ENCODE measurements at places on chromosomes 3 and 15.

DNA sequence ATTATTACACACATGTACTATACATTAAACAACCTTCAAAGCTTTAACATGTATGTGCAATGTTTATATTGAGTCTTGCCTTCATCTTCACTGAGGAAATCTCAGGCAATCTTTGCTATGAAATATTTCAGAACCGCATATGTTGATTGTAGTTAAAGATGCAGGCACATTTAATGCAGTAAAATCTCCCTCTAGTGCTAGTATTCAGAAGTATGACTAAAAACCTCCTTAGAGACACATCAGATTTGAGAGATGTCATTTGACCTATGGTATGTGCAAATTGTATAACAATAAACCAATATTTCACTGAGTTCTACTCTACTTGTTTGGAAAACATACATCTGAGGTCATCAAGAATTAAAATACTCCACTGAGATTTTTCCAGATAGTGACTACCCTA lies 123.8 kb upstream of the C15orf61 start:
- no peak for DNase-seq

DNA sequence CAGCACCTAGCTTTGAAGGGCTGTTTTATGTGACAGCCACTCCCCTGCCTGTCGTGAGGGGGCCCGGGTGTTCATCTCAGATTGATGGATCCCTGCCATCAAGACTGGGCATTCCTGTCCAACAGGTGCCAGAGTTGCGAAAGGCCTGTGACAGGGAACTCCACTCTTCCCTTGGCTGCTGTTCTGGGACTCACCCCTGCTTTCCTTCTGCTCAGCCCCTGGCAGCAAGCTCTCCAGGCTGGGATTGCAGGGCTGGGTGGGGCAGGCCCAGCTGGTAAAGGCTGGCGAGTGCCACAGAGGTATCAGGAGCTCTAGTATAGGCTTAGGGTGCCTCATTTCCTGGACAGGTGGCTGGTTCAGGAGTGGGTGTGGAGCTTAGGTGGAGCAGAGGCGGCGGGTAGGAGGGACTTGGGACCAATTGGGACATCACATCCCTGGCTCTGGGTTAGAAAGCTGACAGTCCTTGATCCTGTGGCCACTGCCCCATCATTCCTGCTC lies at the start of gene PLA2G4B:
TSS of gene PLA2G4B (plus strand) at position 448 of the 498 bp plus-strand sequence. CDS start 67 bp downstream, outside the sequence.
- DNase-seq: no peak

DNA sequence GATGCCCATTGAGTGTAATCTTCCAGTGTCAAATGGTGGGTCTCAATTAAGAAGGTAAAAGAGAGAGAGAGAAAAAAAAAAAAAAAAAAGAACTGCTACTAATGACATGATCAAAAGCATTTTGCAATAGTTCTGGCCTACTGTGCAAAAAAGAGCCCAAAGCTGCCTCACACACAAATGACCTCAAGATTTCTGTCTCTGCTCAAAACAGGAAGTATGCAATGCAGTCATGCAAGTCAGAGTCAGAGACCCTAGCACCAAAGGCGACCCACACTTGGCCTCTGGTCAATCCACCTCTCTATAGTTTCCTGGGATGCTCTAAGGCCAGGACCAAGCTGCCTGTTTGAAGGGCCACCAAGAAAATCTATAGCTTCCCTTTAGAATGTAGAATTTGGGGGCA lies 323.5 kb downstream of the VPS13C start:
- no peak for DNase-seq

DNA sequence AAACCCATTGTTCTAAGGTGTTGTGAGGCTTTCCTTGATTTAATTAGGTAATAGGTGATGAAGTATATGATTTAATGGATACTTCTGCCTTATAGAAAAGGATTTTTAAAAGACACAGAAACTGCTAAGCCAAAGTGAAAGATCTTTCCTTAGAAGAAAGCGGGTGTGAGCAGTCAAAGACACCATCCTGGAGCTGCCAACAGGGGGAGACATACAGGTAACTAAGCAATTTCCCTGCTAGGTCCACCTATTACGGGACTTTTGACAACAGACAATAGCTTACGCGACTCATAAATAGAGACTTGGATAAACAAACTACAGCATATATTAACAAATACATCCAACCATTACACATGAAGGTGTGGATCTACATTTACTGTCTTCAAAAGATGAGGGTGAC lies 669.5 kb downstream of the SQOR start:
- no peak for DNase-seq

DNA sequence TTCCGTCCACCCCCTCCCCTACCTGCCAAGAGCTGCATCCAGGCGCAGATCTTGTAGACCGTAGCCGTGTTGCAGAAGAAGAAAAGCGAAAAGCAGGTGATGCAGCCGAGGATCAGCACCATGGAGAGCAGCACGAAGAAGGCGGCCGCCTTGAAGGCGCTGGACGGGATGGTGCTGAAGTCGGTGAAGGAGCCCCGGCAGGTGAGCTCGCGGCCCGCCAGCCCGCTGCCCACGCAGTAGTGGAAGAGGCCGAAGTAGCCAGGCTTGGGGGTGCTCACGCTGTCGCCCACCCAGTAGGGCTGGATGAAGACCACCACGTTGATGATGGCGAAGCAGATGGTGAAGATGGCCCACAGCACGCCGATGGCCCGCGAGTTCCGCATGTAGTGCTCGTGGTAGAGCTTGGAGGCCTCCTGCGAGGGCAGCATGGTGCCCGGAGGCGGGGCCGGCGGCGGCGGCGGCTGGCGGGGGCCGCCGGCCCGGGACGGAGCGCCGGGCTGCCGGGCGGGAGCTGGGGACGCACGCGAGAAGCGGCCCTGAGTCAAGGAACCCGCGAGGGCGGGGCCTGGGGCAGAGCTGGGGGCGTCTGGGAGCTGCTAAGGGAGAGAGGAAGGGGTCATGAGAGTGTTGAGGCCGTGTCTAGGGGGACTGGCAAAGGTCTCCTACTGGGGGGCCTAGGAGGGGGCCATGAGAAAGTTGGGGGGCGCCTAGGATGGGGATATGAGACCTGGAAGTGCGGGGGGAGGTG lies 1.2 kb downstream of the LHFPL4 start:
- peak; percentile 81 for DNase-seq

GRCh38 chr15:68641376-68641775 lies 62.6 kb downstream of the CORO2B start:
- no peak for DNase-seq

GRCh38 chr15:98547275-98547674 lies 101.1 kb upstream of the IGF1R start:
- no peak for DNase-seq

- no peak for DNase-seq
Measured at GRCh38 chr3:105767776-105768175, 101.0 kb downstream of the CBLB start.

GRCh38 chr3:42831321-42831713 lies 22.1 kb downstream of the ACKR2 start:
- DNase-seq: peak; percentile 72

DNA sequence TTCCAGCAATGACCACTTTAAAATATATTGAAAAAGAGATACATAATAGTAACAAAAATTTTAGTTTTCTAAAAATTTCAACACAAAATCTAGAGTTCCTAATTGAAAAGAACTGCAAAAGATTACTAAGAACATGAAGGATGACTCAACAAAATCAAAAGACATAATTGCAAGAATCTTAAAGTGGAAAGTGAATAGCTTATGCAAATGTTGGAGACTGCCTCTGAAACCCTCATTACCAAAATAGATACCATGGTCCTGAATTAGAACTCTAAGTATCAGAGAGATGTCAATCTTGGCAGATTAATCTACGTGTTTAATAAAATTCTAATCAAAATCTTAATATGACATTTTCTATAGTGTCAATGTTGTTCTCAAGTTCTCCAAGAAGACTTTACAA lies 60.7 kb upstream of the SGO1 start:
- no peak for DNase-seq

GRCh38 chr3:152879130-152879789 lies 44.3 kb downstream of the P2RY1 start:
- no peak for DNase-seq

DNA sequence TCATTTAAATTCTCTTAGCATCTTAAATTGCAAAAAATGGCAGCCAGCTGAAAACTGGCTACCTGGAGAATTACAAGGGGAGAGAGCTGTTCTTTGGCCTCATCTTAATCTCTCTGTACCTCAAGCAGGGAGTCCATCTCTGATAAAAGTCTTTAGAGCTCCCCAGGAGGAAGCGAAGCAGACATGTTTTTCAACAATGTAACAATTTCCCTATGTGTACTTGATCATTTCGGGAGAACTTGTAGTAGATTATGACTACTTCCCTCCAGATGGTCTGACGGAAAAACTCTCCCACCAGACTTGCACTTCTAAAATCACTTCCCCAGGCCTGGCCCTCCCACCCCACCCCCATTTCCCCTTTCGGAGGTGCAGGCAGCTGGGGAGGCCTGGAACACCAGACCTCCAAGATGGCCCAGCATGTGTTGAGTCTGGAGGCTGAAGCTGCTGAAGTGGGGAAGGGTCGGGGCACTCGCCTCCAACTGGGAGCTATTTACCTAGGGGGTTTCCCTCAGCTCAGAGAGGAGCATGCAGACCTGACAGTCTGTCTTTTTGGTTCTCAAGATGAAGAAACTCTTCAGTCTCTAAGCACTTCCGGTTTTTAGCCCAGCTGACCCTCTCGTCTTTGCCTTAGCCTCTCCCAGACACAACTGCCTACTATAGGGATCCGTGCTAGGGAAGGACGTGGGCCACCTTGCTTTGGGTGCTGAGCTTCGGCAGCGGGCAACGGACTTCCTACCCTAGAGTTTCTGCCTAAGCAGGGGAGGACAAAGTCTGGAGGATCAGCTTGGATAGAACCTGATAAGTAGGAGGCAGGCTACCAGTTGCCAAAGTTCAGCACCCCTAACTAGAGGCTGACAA lies 164.0 kb upstream of the TBL1XR1 start:
- no peak for DNase-seq

DNA sequence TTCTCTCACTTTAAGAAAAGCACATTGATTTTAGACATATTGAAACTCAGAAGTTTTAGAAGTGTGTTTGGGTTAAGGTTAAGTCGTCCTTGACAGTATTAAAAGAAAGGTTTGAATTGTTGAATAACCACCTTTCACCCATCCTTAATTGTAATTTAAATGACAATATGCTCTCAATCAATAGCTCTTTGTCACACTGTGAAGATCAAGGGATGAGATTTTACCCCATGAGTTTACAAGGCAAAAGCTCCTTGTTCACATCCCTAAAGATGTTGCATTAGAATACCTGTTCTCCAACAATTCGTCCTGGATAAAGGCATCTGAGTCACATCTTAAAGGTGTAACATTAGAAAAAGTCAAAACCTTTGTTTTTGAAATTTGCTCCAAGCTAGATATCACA lies 220.4 kb upstream of the MDFIC2 start:
- no peak for DNase-seq

DNA sequence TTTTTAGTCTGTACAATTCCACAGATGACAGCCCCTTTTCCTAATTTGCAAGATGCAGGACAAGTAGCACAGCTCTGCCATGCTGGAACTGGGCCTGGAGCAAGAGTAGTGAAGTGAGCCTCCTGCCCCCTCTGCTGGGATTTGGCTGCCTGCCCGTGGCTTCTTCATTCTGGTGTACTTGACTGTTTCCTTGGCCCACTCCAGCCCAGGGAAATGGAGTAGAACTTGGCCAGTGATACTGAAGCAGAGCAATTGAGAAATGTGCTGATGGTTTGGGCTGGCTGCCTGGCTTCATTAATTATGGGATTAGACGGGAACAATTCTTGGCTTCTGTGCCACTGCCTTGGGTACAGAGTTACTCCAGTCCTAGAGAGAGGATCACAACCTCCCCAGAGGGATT lies 2.8 kb downstream of the GPD1L start:
- no peak for DNase-seq

GRCh38 chr3:153171256-153171655 lies 9.2 kb downstream of the RAP2B start:
- DNase-seq: no peak

DNA sequence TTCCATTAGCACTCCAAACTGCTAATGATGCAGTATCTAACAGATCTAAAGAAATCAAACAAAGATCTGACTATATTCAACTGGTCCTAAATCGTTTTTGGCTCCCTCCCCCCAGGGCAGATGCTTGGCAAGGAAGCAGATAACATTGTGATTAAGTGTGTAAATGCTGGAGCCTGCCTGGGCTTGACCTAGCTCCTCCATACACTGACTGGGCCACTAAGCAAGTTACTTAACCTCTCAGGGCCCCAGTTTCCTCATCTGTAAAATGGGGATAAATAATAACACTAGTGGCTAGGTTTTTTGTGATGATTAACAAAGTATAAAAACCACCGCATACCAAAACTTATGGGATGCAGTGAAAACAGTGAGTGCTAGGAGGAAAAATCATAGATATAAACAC lies 9.2 kb downstream of the EID1 start:
- no peak for DNase-seq

DNA sequence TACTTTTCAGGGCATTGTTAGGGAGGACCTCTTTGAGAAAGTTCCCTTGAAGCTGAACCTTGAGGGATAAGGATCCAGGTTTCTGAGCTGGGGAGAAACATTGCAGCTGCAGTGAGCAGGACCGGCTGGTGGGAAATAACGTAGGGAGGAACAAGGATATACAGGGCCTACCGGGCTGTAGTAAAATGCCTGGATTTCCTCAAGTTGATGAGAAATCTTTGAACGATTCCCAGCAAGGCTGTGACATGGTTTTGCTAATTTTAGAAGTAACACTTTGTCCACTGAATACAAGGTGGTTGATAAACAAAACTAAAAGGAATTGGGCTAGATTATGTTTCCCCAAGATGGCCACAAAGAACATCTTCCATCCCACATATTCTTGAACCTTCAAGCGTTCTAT lies 137.0 kb upstream of the AGBL1 start:
- DNase-seq: no peak

DNA sequence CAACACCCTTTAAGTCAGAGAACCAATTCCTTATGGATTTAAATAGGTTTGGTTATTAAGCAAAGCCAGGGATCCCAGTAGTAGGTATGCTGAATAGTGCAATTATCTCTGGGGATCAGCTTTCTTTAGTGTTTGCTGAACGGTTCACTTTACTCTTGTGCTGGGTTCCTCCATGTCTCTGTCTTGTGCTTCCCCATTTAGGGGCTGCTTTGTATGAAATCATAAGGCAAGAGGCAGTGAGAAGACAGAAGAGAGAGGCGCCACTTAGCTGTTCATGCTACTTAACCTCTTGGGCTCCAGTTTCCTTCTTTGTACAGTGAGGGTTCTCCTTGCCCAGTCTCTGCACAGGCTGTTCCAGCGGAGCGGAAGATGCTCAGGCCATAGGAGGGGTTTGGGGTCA lies 3.5 kb downstream of the ST6GAL1 start:
- DNase-seq: no peak

DNA sequence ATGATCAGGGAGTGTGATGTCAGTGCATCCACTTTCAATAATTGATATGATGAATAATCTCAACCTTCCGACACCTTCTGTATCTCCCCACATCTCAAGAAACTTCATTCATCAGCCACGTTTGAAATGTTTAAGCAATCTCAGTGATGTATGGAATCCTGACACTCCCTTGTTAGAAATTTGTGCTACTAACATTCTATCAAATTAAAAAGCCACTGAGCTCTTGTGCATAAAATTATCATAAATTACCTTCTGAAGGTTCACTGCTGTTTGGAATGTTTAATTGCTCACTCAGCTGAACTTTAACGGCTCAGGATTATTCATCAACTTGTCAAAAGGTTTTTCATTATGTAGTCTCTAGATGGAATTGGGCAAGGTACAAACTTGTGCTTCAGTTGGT lies 108.4 kb upstream of the DPH6 start:
- DNase-seq: no peak
